ENCODE measurements at places on chromosomes 11 and 22.

DNA sequence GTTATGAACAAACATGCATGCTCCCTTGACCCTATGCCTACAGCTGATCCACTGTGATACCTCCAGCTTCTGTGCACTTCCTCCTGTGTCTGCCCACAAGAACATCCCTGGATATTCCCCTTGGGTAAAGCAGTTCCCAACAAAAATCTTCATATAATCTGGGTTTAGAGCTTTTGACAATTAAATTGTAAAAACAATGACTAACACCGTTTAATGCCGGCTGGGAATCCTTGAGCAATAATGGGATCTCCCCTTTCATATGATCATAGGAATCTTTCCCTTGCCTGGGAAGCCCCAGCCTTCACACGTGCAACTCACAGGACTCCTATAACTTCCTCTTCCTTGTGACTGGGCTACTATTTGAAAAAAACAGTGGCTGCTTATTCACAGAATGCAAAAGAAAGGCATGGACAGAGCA is 6.3 kb upstream of the ZC3H12C start:
- DNase-seq: no peak

DNA sequence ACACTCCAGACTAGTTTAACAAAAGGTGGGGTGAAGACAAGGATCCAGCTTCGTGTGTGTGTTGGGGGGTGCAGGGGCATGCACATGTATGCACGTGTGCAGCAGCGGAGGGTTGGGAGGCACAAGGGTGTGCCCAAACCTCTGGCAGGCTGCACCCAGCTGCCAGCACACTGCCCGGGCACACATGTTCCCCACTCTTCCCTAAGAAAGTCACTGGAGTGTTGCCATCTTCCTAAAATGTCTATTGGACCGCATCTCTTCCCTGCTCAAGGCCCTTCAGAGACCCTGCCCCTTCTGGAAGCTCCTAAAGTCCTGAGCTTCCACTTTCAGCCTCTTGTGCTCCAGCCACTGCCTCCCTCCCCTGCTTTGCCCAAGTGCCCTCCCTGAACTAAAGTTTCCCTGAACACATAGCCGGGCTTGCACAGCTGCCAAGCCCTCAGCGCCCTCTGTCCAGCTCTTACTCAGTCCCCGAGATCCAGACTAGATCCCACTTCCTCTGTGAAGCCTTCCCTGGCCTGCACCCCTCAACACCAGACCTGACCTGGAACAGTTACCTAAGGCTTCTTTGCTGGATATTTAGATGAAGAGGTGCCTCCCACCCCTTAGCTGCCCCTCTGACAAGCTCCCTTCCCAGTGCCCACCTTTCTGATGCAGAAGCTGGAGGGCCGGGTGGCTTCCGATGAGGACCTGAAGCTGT is 6.0 kb downstream of the CFL1 start:
- DNase-seq: peak; percentile 39

GRCh38 chr22:17797721-17798559 is 23.7 kb upstream of the BID start:
- DNase-seq: no peak

GRCh38 chr11:95466416-95466815 is 235.4 kb upstream of the SESN3 start:
- no peak for DNase-seq

DNA sequence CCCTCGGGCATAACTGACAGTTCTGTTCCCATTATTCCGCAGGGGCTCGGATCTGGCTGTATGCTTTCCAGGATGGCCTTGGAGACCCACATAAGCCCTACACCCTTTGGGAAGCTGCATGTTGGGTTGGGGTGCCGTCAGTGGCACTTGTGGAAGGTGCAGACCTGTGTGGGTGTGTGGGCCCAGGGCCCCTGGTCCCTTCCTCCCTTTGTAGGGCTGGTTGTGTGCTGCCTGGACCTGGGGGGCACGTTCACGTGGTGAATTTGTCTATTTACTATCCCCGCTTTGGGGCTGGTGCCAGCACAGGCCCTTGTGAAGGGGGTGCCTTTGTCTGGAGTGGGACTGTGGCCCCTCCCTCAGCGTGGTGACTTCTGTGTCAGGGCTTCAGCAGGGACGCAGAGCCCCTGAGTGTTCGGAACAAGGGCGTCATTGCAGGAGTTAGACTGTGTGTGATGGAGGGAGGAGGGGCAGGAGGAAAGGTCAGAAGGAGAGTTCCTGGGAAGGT is 15.0 kb upstream of the PPP6R3 start:
- no peak for DNase-seq

DNA sequence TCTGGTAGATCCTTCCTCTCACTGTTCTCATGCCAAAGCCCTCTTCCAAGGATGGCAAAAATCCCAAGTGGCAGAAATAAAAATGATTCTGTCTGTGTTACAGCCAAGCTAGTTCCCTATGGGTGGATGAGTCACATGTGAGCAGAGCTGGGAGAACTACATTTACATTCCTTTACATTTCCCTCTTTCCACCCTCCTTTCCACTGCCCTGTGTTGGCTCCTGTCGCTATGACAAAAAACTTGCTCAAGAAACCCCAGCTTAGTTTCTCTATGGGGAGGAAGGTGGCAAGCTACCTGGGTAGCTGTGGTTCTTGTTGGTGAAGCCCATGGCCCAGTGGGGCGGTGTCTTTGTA is 10.2 kb upstream of the DDB2 start:
- no peak for DNase-seq

- no peak for DNase-seq
Observed at GRCh38 chr11:74672956-74673692, 58.1 kb downstream of the CHRDL2 start.

DNA sequence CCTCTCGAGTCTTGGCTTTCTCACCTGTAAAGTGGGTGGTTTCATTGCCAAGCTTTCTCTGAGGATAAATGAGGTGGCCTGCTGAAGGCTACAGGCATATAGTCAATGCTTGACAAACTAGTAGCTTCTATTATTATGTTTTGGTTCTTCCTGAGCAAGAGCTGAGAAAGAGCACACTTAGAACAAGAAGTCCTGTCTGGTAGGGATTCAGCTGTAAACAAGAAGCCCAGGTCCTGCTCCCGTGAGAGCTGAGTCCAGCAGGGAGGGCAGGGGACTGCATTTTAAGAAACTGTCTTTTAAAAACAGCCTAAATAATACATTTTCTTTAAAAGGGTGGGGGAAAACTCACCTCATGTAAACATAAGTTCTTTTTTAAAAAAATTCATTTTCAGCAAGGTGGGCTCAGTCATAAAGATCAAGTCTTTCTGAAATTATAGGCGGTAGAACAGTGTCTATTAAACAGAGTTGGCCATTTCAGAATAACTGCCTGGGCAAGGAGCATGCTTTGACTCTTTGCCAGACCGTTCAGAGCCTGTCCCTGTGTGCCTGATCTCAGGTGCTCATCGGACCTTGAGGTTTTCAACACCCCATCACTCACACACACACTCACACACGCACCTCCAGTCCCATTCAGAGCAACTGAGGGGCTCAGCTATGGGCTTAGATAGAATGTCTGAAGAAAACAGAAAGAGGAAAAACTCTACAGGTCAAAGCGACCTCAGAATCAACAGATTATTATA is 29.2 kb upstream of the MYO18B start:
- DNase-seq: no peak

All from activated T-cell treated with anti-CD3 and anti-CD28 coated beads, Interleukin-2, amount 50 U/mL, for 48 hours (primary cell).